ENCODE measurements at places on chromosomes 7 and 10.

DNA sequence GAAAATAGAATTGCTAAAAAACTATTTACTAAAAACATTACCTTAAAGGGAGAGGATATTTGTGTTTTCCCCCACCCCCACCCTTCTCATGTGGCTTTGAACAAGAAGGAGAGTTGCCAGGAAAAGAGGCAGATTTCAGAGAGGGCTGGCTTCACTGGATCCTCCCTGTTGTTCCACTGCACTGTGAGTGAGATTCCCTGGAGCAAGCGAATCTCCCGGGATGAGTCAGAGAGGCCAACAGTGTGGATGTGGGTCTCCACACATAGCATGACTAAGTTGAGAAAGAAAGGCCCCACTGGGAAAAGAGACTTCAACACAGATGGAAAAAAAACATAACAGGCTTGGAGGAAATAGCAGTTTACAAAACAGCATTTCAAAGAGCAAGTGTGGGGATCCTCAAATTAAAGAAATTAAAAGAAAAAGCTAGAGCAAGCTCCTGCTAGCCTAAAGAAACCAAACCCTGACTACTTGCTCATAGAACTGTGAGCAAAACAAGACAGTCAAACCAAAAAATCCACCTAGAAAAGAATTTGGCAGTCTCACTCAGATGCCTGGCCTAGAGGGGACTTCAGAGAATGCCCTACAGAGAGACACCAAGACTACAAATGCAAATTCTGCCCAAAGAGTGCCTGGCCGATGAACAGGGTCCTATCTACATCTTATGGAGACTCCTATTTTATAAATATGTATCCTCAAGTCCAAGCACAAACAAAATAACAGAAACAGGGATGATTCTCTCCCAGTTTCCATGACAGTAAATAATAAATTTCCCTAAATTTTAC lies 3.4 kb downstream of the CAV1 start:
- DNase-seq = peak; percentile 97

DNA sequence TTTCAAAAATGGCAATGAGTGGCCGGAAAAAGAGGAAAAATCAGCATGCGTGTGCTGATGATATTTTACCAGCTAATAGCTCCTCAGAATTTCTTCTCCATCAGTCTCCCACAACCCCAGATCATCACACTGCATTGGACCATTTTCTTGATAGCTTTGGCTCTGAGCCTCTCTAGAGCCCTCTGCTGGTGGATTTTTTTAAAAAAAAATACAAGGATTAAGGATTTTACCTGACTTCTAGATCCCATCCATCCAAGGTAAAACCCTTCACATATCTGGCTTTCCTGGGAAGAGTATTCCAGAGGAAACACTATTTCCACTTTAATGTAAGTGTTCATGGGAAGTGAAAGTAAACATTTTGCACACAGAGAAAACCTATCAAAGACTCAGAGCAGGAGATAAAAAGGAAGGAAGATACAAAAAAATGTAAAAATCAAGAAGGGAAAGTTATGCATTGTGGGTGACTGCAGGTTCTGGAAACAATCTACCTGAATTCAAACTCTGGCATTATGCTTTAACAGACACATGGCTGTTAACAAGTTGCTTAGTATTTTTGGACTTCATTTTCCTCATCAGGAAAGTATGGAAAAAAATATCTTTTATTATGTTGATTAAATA lies 380.9 kb downstream of the LRRTM3 start:
- no peak for DNase-seq

GRCh38 chr7:146700015-146700560 lies 583.5 kb downstream of the CNTNAP2 start:
- DNase-seq = no peak

- no peak for DNase-seq
These were observed 85.2 kb downstream of the ZRANB1 start for GRCh38 chr10:125026974-125027735.

DNA sequence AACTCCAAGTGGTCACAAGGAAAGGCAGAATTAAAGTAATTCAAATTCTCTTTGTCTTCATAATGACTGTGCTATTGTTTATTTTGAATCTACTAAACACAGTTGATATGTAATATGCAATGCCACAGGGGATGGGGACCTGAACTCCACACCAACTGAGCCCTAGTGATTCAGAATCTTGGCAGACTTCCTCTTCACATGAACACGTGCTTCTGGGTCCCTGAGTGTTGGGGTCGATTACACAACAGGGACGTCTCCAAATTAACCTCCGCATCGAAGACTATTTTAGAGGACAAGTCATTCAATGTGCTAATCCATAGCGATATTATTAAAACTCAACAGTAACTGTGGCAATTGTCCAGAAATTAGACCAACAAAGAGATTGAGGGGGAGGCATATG lies 95.3 kb upstream of the CARD11 start:
- no peak for DNase-seq

- no peak for DNase-seq
These were observed 79.3 kb upstream of the NANOS1 start for GRCh38 chr10:118950190-118950680.

- peak; percentile 42 for DNase-seq
These were observed 1.8 kb upstream of the OPN1SW start for GRCh38 chr7:128777156-128778123.

- DNase-seq = no peak
These were observed 44.1 kb downstream of the RNF32 start for GRCh38 chr7:156684661-156685060.

DNA sequence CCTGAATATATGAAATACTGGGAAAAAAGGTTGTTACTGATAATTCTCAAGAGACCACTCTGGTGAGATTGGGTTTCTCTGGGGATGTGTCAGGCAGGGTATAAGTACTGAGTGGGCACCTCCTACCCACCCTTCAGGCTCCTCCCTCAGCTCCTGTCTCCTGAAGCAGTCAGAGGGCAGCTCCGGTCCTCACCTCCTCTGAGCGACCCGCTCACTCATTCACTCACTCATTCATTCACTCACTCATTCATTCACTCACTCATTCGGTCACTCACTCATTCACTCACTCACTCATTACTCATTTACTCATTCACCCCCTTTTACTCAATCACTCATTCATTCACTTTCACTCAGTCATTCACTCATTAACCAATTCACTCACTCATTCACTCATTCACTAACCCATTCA lies 6.9 kb upstream of the PFKP start:
- peak; percentile 37 for DNase-seq

- DNase-seq = peak; percentile 76
These were observed 8.7 kb upstream of the BAMBI start for GRCh38 chr10:28668363-28669226.

DNA sequence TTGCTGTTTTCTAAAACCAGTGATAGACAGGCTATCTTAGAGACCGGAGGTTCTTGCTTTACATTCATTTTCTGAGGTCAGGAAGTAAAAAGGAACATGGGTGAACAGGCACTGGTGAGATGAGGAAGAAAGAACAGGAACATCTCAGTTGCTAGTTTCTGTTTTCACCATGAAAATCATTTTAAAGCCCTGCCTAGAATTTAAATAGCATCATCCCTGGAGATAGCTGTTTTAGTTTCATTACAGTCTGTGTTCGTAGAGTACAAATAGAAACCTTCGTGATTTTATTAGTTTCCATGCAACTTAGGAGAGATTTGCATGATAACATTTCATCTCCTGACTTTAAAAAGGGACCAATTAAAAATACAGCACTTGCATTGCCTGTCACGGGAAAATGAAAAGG lies 14.7 kb downstream of the KCNMA1 start:
- DNase-seq = no peak

DNA sequence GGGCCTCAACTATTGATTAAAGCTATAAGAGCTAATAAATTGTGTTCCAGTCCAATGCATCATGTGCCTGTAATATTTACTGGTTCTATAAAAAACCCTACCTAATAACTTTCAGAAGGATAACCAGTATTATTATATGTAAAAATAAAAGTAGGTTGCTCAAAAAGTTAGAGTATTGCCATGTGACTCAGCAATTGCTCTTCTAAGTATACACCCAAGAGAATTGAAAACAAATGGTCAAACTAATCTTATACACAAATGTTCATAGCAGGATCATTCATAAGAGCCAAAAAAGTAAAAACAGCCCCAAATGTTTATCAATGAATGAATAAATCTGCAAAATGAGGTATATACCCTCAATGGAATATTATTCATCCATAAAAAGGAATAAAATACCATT lies 89.5 kb upstream of the TES start:
- DNase-seq = no peak

GRCh38 chr10:101767600-101767945 lies 8.3 kb downstream of the FGF8 start:
- no peak for DNase-seq

DNA sequence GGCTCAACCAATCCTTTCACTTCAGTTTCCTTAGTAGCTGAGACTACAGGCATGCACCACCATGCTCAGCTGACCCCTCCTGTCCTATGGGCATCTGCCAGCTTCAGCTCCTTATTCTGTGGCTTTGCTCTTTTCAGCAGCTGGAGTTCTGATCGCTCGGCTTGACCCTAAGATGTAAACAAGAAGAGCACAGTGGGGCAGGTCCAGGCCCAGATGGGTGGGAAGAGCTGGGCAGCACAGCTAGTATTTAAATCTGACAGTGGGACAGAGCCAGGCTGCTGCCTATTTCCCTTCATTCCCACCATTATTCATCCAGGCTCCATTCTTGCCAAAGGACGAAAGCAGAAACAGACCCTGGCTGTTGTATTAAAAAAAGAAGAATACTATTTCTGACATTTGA lies 494.9 kb upstream of the PODXL start:
- DNase-seq = no peak

DNA sequence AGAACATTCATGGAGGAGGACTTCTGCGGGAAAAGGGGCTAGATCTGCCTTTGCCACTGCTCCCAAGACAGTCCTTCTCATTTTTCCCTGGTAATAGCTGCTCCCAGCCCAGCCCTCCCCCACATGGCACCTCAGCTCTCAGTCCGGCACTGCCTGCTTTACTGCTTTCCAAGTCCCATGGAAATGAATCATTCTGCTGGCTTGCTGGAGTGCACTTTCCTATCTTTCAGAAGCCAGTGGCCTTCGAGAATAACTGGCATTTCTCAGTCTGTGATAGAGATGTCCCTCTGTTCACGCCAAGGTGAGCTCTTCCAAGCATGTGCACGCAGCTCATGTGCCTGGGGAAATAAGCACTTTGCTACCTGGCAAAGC lies 61.4 kb downstream of the SYPL1 start:
- DNase-seq = peak; percentile 93

DNA sequence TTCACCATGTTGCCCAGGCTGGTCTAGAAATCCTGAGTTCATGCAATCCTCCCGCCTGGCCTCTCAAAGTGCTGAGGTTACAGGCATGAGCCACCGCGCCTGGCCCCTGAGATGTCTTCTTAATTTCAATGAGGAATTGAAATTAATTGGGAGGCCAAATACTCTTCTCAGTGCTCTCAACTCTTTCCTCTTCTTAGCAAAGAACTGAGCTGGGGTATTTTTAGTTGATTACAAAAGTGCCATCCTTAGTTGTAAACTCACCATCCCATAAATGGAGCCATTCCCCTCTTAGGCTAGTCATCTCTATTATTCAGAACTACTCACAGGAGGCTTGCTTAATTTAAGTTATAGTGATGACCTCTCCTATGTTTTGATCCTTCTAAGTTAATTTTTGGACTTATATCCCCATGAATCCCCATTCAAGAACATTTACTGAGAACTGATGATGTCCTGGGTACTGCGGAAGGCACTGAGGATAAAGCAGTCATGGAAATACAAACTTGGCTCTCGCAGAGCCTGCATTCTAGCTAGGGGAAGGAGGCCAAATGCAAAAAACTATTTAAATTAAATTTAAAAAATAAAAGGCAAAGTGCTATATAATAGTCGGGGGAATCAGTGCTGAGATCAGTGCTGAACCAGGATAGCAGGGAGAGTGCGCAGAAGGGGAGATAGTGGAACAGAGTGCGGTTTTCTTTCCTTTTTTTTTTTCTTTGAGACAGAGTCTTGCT lies 145.3 kb downstream of the SFMBT2 start:
- DNase-seq = no peak

DNA sequence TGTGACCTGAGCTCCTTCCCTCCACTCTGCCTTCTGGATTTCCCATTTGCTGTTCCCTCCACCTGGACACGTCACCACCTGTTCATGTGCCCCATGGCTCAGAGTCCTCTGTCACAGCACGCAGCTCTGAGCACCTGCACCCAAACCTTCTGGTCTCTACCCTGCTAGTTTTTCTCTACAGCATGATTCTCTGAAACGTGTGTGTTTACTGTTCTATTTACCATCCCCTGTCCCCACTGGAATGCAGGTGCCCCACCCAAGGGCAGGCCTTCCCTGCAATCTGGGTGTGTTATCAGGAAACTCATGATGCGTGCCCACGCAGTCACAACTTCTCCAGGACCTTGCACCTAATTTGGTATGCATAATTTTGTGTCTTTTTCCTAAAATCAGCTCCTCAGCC lies 284.4 kb upstream of the IGFBP3 start:
- DNase-seq = no peak

- no peak for DNase-seq
These were observed 336.8 kb downstream of the ARL4A start for GRCh38 chr7:13024121-13024674.

GRCh38 chr10:75468612-75469005 lies 37.2 kb downstream of the LRMDA start:
- DNase-seq = no peak

- DNase-seq = no peak
These were observed 133.0 kb upstream of the NEBL start for GRCh38 chr10:21030091-21030490.

DNA sequence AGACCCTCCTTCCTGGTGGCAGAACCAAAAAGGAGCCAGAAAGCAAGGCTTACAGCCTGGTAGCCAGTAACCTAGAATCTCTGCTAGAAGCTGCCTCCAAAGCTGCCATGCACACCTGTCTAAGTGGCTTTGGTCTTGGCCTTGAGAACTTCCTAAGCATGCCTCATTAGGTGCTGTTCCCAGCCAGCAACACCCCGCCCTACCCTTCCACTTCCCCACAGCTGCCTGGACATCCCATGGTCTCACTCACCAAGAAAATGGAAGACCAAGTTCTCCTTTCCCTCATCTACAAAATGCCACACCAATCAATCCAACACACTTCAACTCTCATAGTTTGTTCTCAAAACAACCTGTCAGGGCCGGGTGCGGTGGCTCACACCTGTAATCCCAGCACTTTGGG lies 4.2 kb downstream of the PSAP start:
- no peak for DNase-seq

DNA sequence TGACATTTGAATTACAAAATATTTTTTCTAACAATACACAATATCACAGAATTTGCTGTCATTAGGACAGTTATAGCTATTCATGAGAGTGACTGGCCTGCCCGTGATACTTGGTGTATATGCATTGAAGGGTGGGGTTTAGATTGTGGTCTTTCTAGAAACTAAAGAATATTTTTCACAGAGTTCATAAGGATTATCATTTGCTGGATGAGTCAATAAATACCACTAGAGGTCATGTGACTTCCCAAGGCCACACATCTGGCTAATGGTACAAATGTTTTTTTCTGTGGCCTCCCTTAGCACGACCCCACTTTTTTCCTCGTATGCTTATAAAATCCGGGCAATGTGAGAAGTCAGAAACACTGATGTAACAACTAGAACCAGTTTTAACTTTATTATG lies 5.2 kb downstream of the OPTN start:
- peak; percentile 55 for DNase-seq

All from osteoblast (primary cell).